ENCODE measurements at places on chromosomes 11 and 22.
A peak's percentile ranks its signal among the peaks of the same experiment; 100 is the strongest.

DNA sequence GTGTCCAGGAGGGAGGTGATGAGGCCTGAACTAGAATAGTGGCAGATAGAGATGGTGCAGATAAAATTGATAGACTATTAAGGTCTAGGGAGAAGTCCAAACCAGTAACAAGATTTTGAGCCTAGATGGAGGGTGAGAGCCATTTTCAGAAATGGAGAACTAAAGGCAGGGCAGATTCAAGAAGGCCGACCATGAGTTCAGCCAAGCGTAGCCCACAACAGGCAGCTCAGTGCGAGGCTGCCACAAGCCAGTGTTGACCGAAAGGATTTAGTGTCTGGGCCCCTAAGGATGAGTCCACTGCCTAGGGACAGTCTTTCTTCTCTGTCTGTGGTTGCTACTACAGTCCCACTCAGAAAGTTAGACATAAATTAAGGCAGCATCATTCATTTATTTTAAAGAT lies 51.7 kb downstream of the PPP2R1B start:
- DNase-seq, result no peak

DNA sequence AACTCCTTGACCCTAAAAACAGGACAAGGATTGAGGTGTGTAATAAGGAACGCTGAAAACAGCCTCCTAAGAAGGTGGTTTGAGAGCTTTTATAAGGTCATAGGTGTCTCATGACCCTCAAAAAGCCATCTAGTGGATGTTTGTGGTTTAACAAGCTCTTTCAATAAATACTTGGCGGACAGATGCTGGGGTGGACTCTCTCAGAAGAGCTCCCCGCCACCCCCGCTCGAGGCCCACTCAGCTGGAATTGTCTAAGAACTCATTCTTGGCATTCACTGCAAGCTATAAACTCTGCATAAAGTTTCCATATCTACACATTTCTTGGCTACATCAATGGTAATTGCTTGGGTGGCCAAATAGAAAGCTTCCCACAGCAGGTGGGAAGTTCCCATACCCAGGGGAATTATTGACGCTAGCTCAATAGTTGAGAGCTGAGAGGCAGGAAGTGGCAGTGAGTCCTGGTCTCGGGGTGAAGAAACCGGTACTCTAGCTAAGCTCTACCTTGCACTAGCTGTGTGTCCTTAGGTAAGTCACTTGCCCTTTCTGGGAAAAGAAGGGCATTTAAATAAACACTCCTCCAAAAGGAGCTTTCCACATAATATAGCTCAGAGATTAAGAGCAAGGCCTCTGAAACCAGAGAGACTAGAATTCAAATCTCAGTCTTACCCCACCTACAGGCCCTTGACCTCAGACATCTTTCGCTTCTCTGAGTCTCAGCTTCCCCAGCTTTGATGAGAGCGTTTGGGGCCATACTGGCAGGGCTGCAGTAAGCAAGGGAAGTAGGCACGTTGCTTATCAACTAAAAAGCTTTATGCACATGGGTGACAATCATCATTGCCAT lies 6.4 kb downstream of the MS4A15 start:
- DNase-seq, result no peak

GRCh38 chr11:127052404-127052803 lies 51.8 kb upstream of the KIRREL3 start:
- no peak for DNase-seq

GRCh38 chr11:73003088-73003487 lies 139.0 kb downstream of the FCHSD2 start:
- DNase-seq, result no peak

- DNase-seq, result no peak
Measured at GRCh38 chr22:39212721-39213376, 31.9 kb downstream of the PDGFB start.

- no peak for DNase-seq
Measured at GRCh38 chr11:10418259-10418949, 36.7 kb upstream of the AMPD3 start.

GRCh38 chr11:74007691-74008372 lies 1.1 kb downstream of the UCP3 start:
- no peak for DNase-seq

- DNase-seq, result no peak
Measured at GRCh38 chr11:124736736-124737135, 3.0 kb upstream of the NRGN start.

DNA sequence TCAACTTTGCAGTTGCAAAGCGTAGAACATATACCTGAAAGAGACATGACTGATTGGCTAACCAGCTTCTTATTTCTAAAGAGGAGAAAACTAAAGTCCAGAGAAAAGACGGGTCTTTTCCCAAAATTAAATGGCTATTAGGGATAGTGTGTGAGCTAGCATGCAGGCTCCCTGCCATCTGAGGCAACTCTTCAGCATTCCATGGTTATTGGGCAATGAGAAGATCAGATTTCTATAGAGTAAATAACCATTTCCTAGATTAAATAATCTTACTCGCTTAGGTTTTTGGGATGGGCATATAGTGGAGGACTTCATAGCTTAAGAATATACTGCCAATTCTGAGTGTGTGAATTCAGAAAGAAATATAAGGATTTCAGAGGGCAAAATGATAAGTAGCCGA lies 95.0 kb downstream of the PDHX start:
- peak; percentile 58 for DNase-seq

DNA sequence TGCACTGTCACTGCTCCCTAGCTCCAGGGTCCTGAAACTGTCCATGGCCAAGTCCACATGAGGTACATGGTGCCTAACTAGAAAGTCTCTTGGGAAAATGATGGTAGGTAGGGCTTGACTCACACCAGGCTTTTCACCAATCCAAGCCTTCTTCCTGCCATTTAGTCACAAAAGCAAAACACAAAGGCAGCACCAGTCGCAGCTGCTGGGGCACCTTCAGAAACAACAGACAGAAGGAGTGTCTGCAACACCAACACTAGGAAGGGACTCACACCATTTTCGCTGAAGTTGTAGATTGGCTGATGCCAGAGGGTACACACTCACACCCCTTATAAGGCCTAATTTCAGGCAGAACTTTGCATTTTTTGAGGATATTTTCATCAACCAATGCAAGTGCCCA lies 55.7 kb downstream of the SYTL2 start:
- no peak for DNase-seq

DNA sequence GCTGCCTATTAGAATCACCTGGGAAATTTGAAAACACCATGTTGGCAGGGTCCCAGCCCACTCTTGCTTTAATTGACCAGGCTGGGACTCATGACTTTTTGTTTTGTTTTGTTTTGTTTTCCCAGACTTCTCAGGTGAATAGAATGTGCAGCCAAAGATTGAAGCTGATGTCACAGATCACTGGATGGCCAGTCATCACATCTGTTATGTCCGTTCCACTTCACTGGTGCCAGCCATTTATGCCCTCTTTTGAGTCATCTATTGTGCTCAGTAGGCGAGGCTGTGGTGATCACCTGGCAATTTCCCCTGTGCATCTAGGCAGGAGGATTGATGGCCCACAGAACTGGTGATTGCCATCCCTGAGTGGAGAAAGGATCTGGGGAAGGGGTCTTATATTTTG lies 297.3 kb downstream of the INSC start:
- no peak for DNase-seq

- no peak for DNase-seq
Measured at GRCh38 chr22:30291058-30291892, 2.0 kb upstream of the CASTOR1 start.

GRCh38 chr11:42315846-42316245 lies 856.4 kb upstream of the LRRC4C start:
- DNase-seq, result no peak

DNA sequence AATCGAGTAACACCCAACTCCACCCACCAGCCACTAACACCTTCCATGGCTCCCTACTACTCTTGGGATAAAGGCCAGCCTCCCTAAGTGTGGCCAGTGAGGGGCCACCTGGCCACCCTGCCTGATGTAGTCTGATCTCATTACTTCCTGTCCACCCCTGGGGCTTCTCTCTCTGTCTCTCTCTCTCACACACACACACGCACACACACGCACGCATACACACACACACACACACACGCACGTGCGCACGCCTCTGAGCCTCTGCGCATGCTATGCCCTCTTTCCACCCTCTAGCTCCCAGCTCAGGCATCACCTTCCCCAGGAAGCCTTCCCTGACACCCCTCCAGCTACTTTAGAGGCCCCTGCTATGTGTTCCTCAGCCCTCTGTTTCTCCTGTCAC lies 3.9 kb downstream of the MFNG start:
- DNase-seq, result no peak

DNA sequence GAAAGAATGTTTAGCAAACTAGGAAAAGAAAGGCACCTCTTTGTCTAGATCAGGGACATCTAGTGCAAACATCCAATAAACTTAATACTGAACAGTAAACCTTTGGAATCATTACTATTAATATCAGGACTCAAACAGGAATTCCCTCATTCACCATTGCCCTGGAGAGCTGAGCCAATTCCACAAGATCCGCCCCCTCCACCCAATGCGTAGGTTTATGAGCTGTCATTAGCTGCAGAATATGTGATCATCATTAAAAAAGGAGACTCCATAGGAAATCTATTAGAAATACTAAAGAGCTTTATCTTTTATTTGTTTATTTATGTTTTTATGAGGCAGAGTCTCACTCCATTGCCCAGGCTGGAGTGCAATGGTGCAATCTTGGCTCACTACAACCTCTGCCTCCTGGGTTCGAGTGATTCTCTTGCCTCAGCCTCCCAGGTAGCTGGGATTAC lies 5.5 kb downstream of the IL17REL start:
- no peak for DNase-seq

DNA sequence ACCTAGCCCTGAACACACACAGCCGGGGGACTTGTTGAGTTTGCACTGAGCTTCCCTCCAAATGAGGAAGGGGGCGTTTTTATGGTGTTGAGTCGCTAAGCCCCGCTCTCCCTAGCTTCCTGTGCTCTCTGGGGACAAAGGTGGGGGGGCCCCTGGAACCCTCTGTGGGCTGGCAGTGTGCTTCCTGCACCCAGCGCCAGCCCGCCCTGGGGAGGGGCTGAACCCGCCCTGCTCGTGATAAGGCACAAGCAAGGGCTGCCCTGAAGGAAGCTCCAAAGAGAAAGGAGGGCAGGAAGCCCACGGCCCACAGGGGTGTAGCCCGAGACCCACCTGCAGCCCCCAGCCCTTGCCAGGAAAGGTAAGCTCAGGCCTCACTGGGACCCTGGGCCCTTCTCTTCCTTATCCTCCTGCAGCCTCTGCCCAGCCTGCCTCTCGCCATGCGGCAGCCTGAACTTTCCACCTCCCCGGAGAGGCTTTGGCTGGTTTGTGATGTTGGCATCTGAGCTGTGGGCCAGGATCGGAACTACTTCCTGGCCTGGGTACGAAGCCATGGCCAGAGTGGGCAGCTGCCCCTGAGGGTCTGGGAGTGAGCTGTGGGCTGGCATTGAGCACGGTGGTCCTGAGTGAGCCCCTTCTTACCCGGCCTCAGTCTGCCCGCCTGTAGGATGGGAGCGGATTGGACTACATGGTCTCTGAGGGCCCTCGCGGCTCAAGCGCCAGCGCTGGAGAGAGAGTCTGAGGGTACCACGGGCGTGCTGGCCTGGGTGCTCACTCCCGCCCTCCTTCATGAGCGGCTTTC lies at the start of gene FERMT3:
TSS of gene FERMT3 (plus strand) at position 265 of the 799 bp plus-strand sequence. CDS start 644 bp downstream, outside the sequence.
- DNase-seq, result no peak

DNA sequence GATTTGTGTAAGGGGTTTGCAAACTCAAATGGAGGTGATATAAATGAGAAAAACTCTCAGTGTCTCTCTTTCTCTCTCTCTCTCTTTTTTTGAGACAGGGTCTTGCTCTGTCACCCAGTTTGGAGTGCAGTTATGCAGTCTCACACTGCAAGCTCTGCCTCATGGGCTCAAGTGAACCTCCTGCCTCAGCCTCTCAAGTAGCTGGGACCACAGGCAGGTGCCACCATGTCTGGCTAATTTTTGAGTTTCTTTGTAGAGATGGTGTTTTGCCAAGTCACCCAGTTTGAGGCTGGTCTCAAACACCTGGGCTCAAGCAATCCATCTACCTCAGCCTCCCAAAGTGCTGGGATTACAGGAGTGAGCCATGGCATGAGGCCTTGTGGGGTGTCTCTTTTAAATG lies 2.9 kb downstream of the BIRC3 start:
- DNase-seq, result no peak

- no peak for DNase-seq
Measured at GRCh38 chr11:104813532-104813931, 84.7 kb downstream of the CASP12 start.

DNA sequence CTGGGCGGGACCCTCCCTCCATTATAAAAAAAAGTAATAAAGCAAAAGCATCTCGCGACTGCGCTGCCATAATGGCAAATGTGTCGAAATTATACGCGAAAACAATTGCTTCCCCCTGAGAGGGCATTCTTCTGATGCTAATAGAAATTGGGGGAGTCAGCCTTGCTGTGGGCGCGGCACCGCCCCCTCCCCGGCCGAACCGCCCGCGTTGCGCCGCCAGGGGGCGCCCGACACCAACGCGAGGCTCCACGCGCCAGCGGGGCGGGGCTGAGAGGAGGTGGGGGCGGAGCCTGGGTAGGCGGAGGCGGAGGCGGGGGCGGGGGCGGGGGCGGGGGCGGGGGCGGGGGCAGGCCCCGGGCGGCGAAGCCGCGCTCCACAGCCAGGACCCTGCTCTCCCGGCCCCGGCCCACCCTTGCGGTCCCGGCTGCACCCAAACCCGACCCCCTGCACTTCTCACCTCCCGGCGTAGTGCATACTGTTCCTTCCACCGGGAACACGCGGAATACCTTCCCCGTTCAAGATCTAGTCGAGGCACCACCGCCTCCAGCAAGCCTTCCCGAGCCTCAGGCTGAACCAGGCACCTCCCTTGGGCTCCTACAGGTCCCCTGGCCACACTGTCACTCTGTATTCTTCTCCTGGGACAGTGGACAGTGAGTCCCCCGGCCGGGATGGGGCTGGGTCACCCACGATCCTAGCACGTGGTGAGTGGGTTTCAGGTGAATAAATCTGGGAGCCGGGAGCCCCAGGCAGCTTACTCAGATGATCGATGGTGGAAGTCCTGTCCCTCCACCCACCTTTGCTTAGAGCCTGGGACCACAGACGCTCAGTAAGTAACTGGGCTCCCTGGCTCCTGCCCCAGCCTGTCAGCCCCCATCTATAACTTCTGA lies 15.5 kb upstream of the UPK3A start:
- no peak for DNase-seq

GRCh38 chr11:64449381-64450167 lies 90.6 kb downstream of the RPS6KA4 start:
- no peak for DNase-seq

GRCh38 chr11:11461473-11461872 lies 108.4 kb upstream of the CSNK2A3 start:
- DNase-seq, result no peak

- no peak for DNase-seq
Measured at GRCh38 chr22:41596776-41597634, 7.4 kb upstream of the PMM1 start.
